Bronchus fibroblast of lung (primary cell): ENCODE measurements at places on chromosomes 6 and 20. TPM values are rescaled to one million over a fixed set of nuclear protein-coding genes. Genes with fewer than 3 reads are reported as not detected.

Gene TMEM14C
- 151 and 160 TPM in 2 replicates for total RNA-seq

Gene ANGPT4
- under 0.01 TPM in 1 of 2 replicates, not detected in the other for total RNA-seq

Gene KIAA1586
- total RNA-seq, result 4.2 and 6.9 TPM in 2 replicates

Gene BHLHE23
- total RNA-seq, result not detected in 2 replicates

Gene PCSK2
- total RNA-seq, result not detected in 2 replicates

Gene FRK
- 0.15 and 0.17 TPM in 2 replicates for total RNA-seq

Gene NXT1
- 42.5 and 45.5 TPM in 2 replicates for total RNA-seq

Gene PRDM13
- under 0.01 TPM in 1 of 2 replicates, not detected in the other for total RNA-seq

Gene LPA
- not detected in 2 replicates for total RNA-seq

Gene RSPO4
- total RNA-seq, result 0.17 TPM in 1 of 2 replicates, not detected in the other

Gene DPPA5
- not detected in 2 replicates for total RNA-seq

Gene VSTM2L
- 1.5 and 3.0 TPM in 2 replicates for total RNA-seq

Gene FOXQ1
- 0.45 and 1.3 TPM in 2 replicates for total RNA-seq

Gene LIME1
- 5.2 and 6.7 TPM in 2 replicates for total RNA-seq

Gene PI3
- not detected in 2 replicates for total RNA-seq

Gene OVOL2
- not detected in 2 replicates for total RNA-seq

Gene CYP39A1
- 0.17 and 1.0 TPM in 2 replicates for total RNA-seq

Gene CPXM1
- total RNA-seq, result 4.5 and 5.6 TPM in 2 replicates

Gene FAM83C
- under 0.01 TPM in 1 of 2 replicates, not detected in the other for total RNA-seq
